ENCODE measurements at places on chromosomes 13 and 19.

GRCh38 chr13:22592515-22592914 is 588.3 kb upstream of the SGCG start:
- DNase-seq: no peak

DNA sequence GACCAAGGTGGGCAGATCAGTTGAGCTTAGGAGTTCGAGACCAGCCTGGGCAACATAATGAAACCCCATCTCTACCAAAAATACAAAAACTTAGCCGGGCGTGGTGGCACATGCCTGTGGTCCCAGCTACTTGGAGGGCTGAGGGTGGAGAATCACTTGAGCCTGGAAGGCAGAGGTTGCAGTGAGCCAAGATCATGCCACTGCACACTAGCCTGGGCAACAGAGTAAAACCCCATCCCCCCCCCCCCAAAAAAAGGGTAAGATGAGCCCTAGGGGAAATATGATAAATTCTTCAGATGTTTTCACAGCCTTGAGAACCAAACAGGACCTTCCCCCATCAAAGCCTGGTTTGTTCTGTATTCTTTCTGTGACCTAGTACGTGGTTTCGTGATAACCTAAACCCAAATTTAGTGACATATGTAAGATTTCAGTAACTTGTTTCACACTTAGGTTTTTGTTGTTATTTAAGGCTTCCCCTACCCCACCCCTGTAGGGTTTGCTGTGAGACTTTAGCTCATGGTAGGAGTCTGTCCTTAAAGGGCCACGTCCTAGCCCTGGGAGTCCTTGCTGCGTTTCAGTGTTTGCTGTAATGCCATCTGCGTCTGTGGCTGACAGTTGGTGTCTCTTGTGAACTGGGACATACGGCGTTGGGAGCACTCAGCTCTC is 49.6 kb downstream of the MYO9B start:
- DNase-seq: no peak

- no peak for DNase-seq
These were observed 835.9 kb downstream of the UQCRFS1 start for GRCh38 chr19:28377077-28377476.

DNA sequence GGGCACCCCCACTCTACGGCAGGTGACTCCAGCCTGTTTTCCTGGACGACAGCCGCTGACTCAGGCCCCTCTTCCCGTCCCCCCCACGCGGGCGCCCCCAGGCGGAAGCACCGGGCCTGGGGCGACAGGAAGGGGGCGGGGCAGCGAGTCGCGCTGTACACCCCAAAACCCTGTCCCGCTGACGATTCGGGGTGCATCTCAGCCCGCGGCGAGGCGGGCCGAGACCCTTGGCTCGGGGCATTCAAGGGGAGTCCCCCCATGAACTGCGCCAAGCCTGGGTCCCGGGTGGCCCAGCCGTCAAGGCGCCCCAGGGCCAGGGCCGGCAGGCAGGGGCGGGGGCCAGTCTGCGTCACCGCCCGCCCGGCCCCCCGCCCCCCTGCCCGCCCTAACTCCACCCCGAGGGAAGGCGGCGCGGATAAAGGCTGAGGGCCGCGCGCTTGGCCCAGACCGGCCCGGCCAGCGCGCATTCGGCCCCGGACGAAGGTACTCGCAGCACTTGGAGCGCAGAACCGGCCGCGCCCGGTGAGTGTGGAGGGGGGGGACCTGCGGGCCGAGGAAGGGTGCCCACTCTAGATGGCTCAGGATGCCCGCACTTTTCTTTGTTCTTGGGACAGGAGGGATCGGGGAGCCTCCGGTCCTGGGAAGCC is at the start of gene MIDN:
TSS of gene MIDN (plus strand) at position 445 of the 647 bp plus-strand sequence. CDS start 1,714 bp downstream, outside the sequence.
- no peak for DNase-seq

- no peak for DNase-seq
These were observed 148.1 kb downstream of the USP12 start for GRCh38 chr13:27023385-27024073.

DNA sequence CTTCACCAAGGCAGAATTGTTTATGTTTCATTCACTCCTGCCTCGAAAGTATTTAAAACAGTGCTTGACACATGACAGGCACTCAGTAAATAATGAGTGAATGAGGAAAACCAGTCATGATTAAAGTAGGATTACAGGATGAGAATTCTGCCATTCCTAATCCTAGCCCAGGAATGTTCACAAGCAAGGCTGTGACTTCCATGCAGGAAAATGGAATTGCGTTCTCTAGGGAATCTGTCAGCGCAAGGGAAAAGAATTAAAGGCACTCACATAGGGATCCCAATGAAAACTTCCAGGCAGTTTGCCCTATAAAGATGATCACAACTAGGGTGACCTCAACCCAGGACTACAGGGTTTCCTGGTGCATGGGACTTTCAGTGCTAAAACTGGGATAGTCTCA is 143.4 kb downstream of the CYSLTR2 start:
- no peak for DNase-seq

GRCh38 chr19:10768936-10769335 is 51.1 kb downstream of the DNM2 start:
- no peak for DNase-seq

- no peak for DNase-seq
These were observed 12.4 kb upstream of the VWA8 start for GRCh38 chr13:41973247-41973741.

GRCh38 chr13:99004978-99005377 is 27.1 kb upstream of the DOCK9 start:
- DNase-seq: no peak

- DNase-seq: no peak
These were observed 434.1 kb downstream of the FGF14 start for GRCh38 chr13:101967781-101968180.

DNA sequence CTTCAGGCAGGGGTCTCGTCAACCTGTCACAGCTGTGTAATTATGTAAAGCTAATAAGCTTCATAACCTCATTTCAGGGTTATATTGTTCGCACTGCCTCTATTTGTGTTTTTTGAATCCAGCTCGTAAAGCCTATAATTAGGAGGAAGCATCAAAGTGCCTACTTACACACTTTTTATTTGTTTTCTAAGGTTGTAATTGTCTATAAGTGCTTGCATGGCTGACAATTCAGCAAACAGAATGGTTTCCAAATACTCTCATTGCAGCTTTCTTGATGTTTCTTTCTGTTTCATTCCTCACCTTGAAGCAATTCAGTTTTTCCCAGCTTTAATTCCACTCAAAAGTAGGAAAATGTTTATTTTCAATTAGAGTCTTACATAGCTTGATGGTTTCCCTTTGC is 336.3 kb downstream of the HS6ST3 start:
- no peak for DNase-seq

GRCh38 chr19:54955376-54955775 is 8.0 kb upstream of the NLRP7 start:
- no peak for DNase-seq

- DNase-seq: no peak
These were observed 16.2 kb downstream of the SOX21 start for GRCh38 chr13:94696171-94696570.

- no peak for DNase-seq
These were observed 41.0 kb downstream of the KL start for GRCh38 chr13:33057019-33057780.

DNA sequence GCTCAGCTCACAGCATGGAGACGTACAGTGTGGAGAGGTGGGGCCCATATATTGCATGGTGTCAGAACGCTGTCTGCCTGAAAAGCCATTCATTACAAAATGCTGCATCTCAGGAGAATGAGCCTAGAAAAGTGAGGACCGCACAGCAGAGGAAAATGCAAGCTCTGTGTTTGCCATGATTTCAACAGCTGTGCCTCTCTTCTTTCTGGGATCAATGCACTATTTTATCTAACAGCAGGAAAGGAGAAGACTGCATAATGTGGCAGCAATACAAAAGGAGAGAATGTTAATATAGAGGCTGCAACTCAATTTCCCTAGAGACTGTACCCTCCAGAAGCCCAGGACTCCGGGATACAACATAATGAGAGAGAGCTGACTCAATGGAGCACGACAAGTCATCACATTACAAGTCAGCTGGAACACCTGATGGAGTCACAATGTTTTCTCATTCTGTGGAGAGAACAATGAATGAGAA is 368.0 kb downstream of the FGF14 start:
- DNase-seq: no peak

GRCh38 chr19:14677464-14677863 is 2.8 kb upstream of the ADGRE3 start:
- no peak for DNase-seq

DNA sequence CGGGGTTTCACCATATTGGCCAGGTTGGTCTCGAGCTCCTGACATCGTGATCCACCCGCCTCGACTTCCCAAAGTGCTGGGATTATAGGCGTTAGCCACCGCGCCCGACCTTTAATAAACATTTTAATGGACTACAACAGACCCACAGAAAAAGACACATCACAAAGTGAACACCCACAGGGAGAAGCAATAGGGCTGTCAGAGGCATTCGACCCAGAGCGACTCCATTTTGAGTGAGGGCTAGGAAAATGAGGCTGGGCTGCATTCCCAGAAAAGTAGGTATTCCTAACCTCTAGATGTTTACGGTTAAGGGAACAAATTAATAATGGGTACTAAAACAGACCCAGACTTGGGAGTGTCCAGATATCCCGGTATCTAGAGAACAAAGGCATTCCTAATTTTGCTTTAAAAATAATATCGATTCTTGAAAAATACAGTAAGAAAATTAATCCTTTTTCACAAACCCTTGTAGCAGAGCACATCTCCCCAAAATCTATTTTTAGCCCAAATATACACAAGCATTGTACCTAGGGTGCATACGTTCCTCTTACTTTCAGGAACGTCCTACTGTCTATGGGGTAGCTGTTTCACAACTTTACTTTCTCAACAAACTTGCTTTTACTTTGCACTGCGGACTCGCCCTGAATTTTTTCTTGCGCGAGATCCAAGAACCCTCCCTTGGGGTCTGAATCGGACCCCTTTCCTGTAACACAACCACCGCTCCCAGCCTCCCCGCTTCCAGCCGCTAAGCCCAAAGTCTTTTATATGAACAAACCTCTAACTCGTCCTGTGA is 811 bp upstream of the ZNF8 start:
- DNase-seq: no peak

- DNase-seq: no peak
These were observed 7.4 kb downstream of the PTOV1 start for GRCh38 chr19:49858088-49858985.

DNA sequence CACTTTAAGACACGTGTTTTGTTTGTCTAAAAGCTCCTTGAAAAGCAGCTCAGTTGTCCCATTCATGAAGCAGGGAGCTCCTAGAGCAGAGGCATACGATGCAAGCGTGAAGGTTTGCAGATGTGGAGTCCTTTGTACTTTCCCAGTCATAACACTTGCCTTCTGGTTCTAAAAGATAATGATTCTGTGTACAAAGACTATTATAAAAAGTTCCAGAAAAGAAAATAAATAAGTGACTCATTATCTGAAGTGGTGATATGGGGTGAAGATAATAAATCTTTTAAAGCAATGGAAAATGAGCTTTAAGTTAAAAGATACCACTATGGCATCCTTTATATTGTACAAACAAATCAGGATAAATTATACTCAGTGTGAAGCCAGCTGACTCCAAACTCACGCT is 569.9 kb downstream of the MYO16 start:
- DNase-seq: no peak

GRCh38 chr13:92537471-92537870 is 689.1 kb upstream of the GPC6 start:
- no peak for DNase-seq

DNA sequence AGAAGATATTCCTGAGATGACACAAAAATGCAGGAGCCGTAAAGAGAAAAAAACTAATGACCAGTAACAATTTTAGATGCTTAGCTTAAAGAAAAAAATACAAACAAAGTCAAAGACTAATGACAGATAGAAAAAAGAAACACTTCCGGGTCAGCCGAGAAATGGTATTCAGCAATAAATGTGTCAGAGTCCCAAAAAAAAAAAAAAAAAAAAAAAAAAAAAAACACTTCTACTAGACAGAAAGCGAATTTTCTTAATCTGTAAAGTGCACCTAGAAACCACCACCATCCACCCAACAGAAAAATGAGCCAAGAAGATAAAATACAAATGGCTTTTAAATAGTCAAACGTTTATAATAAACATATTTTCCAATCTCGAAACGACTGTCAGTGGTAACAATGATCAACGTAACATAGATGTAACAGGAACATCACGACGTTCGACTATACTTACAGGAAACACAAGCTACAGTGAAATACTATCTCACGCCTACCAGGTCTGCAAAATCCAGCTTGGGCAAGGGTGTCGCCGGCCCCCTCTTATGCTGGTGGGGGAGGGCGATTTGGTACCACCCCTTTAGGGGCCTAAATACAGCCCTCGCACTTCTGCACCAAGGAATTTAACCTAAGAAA is 10.6 kb downstream of the ABHD17A start:
- DNase-seq: no peak

DNA sequence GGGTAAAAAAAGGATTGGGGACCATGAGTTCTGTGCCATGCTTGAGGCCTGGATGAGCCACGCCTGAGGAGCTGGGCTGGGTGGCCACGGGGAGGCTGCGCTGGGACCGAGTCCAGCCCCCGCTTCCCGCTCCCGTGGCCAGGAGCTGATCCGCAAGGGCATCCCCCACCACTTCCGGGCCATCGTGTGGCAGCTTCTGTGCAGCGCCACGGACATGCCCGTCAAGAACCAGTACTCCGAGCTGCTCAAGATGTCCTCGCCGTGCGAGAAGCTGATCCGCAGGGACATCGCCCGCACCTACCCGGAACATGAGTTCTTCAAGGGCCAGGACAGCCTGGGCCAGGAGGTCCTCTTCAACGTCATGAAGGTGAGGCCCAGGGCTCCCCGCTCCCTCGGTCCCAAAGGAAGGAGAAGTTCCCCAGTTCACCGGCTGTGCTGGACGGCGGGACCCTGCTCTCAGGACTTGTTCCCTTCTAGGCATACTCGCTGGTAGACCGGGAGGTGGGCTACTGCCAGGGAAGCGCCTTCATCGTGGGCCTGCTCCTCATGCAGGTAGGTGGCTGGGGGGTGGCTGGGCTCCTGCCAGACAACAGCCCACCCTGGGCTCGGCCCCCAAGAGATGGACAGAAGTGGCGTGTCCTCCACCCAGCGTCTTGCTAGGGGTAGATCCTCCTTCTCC is 18.9 kb downstream of the EVI5L start:
- no peak for DNase-seq

GRCh38 chr13:50460358-50460757 is 383.1 kb downstream of the DLEU7 start:
- no peak for DNase-seq

DNA sequence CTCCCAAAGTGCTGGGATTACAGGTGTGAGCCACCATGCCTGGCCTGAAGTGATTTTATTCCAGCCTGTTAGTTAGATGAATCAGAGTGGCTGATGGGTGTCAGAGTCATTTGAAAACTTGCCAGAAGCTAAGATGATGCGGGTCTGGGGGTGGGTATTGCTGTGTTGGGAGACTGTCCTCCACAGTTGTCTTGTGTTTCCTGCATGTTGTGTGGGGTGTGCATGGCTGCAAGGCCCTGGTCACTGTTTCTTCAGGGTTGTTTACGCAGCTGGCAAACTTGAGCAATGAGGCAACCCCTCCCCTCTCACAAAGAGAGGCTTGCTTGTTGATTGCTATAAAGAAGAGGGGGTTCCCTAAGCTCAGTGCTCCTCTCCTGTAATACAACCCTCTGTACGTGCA is 71.8 kb downstream of the TRPM4 start:
- no peak for DNase-seq

Data from AG04450 (cell line).